NCI-H1048 (cell line): ENCODE measurements at places on chromosomes 1 and 21.

- DNase-seq, result no peak
Measured at GRCh38 chr1:187634940-187635339, 806.2 kb downstream of the PLA2G4A start.

DNA sequence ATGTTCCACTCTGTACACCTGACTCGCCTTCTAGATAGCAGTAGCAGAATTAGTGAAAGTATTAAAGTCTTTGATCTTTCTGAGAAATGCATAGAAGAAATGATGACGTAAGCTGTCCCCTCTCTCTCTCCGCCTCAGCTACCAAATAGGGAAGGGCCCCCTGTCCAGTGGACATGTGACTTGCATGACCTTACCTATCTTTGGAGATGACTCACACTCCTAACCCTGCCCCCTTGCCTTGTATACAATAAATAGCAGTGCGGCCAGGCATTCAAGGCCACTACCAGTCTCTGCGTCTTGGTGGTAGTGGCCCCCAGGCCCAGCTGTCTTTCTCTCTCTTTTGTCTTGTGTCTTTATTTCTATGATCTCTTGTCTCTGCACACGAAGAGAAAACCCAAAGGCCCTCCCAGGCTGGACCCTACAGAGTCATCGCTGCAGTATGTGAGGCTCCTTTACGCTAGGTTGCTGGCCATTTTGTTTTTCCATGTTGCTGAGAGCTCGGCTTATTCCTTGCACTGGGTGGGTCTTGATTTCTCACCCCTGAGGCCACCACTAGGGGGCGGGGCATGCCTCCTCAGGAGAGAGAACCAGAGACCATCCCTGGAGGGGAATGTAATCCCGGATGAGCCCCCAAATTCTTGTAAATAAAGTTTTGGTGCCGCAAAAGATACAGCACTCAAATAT lies 16.0 kb upstream of the ZBTB8B start:
- DNase-seq, result peak; percentile 12

DNA sequence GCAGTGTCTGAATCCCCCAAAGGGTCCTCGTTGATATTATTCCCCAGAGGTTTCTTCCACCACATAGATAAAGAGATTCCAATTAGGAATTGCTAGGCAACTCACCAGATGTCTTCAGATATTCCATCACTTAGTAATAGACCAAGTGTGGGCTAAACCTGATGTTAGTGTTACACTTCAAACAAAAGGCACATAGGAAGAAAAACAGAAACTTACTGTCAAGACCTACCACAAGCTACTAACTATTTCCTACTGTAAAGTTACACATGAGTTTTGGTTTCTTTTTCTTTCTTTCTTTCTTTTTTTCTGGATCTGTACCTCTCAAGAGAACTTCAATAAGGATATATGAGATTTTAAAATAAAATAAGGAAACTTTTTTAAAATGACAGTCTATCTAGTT lies 879.1 kb upstream of the NEGR1 start:
- DNase-seq, result no peak

DNA sequence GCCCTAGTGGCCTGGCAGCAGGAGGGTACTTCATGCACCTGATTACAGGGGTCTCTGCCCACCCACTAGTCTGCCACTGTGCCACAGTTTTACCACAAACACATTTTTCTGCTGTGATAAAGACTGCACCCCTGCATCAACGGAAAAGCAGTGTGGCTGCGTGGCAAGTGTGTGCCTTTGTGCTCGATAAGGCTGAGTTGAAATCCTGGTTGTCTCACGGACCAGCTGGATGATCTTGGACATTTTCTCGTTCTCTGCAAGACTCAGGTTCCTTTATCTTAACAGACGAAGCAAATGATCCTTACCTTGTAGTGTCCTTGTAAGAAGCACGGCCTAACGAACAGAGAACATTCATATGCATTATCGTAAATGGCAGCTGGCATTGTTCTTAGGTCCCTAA lies 10.2 kb downstream of the GRHL3 start:
- no peak for DNase-seq

DNA sequence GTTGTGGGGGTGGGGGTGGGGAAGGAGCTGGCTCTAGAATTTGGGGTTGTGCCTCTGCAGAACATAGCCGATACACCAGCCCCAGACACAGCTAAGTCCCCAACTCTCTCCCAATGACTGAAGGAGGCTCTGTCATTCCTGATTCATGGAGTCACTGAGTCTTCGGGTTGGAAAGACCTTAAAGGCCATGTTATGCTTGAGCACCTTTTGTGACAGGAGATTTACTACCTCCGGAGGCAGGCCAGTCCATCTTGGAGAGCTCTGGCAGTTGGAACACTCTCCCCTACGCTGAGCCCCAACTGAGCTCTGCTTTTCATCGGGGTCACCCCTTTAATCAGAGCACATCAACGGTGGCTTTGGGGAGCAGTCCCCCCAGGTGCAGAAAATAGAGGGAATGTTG lies 284.4 kb upstream of the GJB5 start:
- no peak for DNase-seq

DNA sequence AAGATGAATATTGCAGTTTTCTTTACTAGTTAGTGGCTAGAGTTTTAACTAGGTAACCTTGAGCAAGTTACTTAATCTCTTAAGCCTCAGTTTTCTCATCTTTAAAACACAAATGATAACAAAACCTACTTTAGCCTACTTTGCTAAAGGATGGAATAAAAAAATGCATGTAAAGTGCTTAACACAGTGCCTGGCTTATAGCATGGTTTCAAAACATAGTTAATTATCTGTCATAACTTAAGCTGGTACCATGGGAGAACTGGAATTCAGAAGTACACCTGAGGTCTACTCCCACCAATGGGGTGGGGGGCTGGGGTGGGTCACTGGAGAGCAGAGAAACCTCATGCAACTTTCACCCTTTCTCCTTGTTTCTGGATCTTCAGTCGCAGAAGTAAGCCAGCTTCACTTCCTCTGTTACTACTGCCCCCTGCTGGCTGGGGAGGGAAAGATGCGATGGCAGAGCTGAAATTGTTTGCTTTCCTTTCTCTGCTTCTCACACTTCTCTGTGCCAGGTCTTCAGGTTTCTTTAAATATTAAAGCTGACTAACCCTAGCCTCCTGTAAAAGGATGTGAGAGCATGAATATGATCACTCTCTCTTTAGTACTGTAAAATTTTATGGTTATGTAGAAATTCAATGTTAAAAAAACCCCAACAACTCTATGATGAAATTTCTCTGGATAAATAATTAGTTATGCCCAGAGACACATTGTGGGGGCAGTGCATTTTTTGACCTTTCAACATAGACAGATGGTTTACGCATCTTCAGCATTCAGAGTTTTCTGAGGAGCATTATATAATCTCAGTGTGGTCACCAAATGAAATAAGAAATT lies 324.2 kb downstream of the HLX start:
- peak; percentile 76 for DNase-seq

DNA sequence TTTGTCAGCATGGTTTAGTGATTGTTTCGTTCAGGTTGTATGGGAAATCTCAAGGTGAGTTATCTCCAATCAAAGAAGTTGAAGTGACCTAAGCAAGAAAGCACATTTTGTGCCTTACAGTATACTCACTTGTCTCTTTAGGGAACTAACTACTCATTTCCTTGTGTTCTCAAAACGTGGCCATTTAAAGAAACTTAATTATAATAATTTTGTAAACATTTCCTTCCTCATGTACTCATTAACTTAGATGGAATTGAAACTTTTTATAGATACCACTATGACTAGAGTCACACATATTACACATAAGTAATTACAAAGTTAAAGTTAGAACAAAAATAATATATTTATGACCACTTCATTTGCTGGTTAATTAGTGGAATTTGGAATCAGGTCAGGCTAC lies 552.6 kb downstream of the MRPL39 start:
- DNase-seq, result no peak

GRCh38 chr21:24110846-24111245 lies 1496.4 kb downstream of the MRPL39 start:
- DNase-seq, result no peak

GRCh38 chr1:29520571-29521437 lies 284.5 kb downstream of the PTPRU start:
- no peak for DNase-seq

GRCh38 chr1:234934611-234935033 lies 194.0 kb downstream of the TOMM20 start:
- no peak for DNase-seq

DNA sequence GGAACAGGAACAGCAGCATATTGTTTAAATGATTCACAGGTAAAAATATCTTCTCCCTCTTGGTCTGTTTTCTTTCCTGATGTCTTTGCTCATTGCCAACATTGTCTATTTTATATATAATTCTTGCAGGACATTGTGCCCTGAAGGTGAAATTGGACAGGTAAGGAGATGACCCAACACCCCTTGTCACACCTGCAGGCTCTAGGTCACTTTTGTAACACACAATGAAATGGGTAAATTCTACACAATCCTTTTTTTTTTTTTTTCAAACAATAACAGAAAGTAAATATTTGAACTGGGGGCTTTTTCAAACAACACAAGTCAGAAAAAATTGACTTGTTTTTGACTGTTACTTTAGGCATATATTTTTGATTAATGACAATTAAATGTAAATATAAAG lies 62.9 kb upstream of the ERG start:
- DNase-seq, result no peak

GRCh38 chr21:45393021-45393420 lies 11.9 kb upstream of the COL18A1 start:
- no peak for DNase-seq

DNA sequence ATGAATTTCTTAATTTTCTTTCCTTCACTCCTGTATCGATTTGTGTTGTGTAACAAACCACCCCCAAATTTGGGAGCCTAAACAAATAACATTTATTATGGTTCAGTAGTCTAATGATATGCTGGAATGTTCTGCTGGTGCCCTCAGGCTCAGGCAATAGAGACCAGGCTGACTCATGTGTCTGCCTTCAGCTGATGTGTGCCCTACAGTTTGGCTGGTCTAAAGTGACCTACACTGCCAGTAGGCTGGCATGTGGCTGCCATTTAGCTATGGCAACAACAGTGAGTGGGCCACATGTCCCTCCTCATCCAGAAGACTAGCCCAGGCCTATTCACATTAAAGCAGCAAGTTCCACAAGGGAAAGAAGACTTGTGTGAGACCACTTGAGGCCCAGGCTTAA lies 115.8 kb downstream of the PTPRC start:
- DNase-seq, result no peak

- DNase-seq, result no peak
Measured at GRCh38 chr1:1788646-1789431, 10.6 kb upstream of the NADK start.

GRCh38 chr1:107138767-107139445 lies 1.9 kb upstream of the NTNG1 start:
- DNase-seq, result no peak

DNA sequence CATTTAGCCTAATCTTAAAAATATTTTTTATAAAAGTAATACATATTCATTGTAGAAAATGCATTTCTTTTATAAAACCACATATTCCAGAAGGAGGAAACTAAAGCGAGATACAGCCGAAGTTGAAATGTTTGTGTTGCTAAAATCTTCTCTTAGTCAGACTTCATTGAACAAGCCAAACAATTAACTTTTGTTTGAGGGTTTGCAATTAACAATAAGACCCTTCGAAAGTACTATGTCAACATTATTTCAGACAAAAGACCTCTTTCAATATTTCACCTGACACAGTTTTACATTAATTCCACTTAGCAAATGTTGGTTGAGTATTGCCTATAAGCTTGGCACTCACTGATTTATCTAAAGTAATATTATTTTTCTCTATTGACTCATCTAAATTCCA lies 354.0 kb upstream of the ADAMTS5 start:
- no peak for DNase-seq

DNA sequence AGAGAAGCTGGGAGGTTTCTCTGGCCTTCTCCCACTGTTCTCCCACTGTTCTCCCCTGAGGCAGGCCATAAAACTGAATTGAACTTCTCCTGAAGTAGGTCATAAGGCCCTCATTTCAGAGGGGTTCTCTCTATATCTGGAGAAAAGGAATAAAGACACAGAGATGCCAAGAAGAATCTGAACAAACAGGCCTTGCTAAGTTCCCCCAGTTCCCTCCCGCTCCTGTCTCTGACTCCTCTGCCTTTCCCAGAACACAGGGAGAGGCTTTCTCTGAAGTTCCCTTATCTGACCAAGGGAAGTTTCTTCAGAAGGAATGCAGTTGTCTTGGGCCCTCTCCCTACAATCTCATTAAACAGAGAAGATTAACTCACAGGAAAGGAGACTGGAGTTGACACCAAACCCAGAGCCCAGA lies 83.4 kb downstream of the SLC16A1 start:
- DNase-seq, result no peak

DNA sequence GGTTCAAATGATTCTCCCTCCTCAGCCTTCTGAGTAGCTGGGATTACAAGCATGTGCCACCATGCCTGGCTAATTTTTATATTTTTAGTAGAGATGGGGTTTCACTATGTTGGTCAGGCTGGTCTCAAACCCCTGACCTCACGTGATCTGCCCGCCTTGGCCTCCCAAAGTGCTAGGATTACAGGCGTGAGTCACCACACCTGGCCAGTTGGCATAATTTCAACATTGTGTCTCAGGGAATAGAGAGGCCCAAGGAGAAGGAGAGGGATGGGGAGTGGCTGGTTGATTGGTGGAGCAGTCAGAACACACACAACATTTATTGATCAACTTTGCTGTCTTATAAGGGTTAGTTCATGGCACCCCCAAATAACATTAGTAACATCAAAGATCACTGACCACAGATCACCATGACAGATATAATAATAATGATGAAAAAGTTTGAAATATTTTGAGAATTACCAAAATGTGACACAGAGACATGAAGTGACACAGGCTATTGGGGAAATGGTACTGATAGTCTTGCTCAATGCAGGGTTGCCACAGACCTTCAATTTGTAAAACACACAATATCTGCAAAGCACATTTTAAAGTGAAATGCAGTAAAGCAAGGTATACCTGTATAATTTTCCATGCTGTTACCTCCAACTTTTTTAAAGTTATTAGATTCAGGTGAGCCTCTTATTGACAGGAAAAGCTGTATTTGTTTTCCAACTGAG lies 15.8 kb upstream of the CYB5R1 start:
- DNase-seq, result no peak

DNA sequence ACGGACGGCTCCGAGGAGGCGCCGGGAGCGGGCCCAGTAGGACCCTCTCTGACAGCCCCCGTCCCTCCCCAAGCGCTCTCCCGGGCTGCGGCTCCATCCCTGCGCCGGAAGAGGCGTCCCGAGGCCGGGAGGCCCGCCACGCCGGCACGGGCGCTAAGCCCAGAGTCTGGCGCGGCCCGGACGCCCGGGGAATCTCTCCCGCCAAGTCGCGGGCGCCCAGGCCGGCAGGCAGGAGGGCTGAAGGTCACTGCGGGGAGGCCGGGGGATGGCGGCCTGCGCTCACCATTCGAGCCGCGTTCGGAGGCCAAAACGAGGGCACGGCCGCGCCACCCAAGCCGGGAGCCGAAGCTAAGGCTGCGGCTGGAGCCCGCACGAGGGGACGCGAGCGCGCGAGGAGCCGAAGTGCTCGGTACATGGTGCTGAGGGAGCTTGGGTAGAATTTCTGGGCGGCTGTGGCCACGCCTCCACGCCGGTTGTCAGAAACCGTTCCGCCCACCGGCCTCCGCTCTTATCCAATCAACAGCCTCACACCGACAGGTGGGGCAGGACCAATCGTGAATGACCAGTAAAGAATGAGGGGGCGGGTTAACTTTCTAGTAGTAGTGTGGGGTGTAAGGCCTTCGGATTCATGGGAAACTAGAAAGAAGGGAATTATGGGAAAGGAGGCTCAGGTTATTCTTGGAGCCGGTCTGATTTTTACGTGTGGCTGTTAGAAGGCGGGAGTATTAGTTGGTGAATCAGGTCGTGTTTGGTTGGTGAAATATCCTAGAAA lies at the start of gene FH:
Gene FH (minus strand): TSS at position 448 of the 772 bp plus-strand sequence. CDS start 33 bp downstream, at position 415.
- peak; percentile 100 for DNase-seq
